Right lobe of liver (tissue), 6 donors: ENCODE measurements at places on chromosomes 16 and 17. TPM values are rescaled to one million over a fixed set of nuclear protein-coding genes. Genes with fewer than 3 reads are reported as not detected.
A peak's percentile ranks its signal among the peaks of the same experiment; 100 is the strongest.

DNA sequence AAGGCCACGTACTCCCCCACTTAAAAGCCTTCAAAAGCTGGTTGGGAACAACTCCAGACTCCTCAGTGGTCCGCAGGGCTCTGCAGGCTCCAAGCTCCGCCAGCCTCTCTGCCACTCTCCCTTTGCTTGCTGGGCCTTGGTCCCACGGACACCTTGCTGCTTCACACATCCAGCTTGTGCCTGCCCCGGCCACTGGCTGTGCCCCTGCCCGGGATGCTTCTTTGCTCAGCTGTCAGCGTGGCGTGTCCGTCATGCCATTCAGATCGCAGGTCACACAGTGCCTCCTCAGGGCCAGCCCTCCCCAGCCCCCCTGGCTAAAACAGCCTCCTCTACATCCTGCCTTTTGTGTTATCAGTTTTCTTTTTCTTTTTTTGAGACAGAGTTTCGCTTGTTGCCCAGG, 11.8 kb downstream of the ASPHD1 start:
- no peak for DNase-seq

- DNase-seq, result peak; percentile 54
These were observed 11.1 kb downstream of the CNGB1 start for GRCh38 chr16:57959804-57960203.

DNA sequence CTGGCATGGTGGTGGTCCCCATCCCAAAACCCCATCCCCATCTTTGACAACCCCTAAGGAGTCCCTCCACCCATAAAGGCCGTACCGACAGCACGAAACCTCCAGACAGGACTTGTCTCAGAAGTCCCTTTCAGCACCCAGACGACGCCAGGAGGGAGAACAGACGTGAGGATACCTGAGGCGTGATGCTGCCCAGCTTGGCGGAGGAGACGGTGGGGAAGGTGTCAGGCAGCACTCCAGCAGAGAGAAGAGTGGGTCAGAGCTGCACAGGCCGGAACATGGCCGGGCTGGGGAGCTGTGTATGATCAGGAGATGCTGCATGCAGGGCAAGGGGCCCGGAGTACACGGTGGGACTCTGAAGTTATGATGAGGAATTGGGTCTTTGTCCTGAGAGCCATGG, 244.2 kb downstream of the GSG1L start:
- no peak for DNase-seq

DNA sequence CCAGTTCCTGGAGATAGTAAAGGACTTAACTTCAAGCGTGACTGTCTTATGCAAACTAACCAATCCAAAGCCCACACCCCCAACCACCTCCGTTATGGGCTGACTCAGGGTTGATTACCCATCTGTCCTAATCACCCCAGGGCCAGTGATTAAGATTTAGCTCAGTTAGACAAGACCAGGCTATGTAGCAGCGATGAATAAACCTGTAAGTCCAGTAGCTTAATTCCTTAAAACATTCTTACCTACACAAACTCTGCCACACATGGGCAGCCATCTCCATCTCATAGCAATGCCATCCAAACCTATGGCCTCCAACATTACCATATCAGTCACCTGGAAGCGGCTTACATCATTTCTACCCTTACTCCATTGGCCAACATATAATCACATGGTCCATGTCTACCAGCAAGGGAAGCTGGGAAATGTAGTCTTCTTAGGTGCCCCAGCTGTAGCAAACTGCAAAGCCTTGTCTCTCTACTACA, 266.7 kb downstream of the SHISA9 start:
- DNase-seq, result no peak

GRCh38 chr16:17887963-17888362, 417.2 kb upstream of the XYLT1 start:
- DNase-seq, result no peak

- no peak for DNase-seq
These were observed 147.9 kb upstream of the MON1B start for GRCh38 chr16:77043076-77043475.

DNA sequence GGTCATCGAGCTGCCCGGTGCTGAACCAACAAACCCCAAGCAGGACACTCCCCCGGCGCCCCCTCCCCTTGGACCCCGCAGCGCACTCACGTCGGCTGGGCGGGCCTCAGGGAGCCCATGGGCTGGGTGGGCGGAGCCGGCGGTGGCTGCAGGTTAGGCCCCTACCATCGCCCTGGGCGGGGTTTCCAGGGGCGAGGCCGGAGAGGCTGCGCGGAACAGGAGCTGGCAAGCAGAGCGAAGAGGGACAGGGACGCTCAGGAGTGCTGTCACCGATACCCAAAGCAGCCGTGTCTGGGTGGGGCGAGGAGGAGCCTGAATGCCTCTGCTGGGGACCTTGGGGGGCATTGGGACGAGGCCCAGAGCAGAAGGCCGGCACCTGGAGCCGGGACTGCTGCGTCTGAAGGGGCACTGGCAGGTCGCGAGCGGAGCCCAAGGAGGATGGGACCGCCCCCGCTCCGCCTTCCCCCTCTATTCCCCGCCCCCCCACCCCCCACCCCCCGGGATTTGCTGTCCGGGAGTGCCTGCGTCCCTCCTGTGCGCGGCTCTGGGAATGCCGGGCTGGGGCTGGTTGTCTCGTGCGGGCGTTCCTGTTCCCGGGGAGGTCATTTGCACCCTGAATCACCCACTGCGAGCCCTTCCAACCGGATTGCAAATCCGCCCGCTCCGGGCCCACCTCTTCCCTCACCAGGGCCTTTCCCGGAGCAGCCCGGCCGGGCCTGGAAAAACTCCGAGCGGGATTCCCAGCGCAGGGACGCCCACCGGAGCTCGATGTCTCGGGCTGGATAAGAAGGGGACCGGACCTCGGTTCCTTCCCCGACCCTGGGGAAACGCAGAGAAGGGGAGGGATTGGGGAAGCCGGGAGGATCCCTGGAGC, 902 bp downstream of the ARHGAP27 start:
- peak; percentile 75 for DNase-seq

GRCh38 chr17:62801553-62802114, 6.5 kb downstream of the MARCHF10 start:
- DNase-seq, result no peak

DNA sequence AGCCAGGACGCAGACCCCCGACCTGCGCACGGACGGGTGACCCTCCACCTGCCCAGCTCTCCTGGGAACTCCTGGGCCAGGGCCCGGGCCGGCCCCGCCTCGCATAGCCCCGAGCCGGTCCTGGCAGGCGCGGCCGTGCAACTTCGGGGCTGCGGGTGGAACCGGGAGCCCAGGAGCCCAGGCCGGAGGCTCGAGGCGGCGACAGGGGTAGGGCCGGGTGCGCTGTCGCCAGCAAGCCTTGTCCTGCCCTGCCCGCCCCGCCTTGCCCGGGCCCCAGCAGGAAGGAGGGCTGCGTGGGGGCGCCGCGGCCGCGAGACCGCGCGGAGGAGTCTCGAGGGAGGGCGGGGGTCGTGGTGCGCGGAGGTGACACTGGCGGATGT, 408 bp downstream of the LMF1 start:
- no peak for DNase-seq

DNA sequence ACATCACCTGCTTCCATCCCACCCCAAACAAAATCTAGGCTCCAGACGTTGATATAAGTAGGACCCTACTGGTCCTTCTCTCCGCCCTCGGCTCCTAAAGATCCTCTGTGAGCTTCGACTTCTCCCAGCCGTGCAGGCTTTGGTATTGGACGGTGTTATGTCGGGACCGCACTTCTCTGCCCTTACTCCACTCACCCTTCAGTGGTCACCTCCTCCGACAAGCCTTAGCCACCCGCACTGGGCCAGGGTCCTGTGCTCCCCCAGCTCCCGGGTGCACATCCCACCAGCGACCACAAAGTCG, 1.6 kb downstream of the PSMB10 start:
- DNase-seq, result no peak

GRCh38 chr17:61846761-61847375, 16.5 kb downstream of the BRIP1 start:
- DNase-seq, result no peak

GRCh38 chr17:62816282-62816839, 8.2 kb upstream of the MARCHF10 start:
- no peak for DNase-seq

DNA sequence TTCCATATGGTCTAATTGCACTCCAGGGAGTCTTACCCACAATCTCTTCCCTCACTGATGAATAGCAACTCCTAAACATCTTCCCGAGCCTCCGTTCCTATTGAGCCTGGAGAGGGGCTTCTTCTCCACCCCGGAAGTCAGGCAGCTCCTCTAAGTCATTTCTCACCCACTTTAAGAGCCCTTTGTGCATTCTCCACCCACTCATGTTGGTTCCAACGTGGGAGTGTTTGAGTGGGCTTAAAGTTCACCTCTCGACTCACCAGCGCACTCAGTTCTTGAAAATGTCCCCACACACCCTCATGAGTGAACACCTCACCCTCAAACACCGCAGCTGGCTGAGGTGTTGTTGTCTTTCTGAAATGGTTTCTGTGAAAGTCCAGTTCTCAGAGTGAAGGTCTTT, 67.6 kb downstream of the TMEM114 start:
- no peak for DNase-seq

DNA sequence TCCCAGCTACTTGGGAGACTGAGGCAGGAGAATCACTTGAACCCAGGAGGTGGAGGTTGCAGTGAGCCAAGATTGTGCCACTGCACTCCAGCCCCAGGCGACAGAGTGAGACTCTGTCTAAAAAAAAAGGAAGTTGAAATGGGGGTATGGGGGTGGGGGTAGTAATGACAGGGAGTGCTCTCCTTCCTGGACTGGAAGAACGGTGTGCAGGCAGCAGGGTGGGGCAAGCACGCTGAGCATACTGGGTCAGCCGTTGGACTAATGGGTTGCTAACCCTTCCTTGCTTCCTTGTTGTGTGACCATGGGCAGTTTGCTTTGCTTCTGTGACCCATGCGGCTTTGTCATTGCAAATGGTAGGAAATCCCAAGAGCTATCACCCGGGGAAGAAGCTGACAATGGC, 16.5 kb downstream of the KATNIP start:
- DNase-seq, result no peak

DNA sequence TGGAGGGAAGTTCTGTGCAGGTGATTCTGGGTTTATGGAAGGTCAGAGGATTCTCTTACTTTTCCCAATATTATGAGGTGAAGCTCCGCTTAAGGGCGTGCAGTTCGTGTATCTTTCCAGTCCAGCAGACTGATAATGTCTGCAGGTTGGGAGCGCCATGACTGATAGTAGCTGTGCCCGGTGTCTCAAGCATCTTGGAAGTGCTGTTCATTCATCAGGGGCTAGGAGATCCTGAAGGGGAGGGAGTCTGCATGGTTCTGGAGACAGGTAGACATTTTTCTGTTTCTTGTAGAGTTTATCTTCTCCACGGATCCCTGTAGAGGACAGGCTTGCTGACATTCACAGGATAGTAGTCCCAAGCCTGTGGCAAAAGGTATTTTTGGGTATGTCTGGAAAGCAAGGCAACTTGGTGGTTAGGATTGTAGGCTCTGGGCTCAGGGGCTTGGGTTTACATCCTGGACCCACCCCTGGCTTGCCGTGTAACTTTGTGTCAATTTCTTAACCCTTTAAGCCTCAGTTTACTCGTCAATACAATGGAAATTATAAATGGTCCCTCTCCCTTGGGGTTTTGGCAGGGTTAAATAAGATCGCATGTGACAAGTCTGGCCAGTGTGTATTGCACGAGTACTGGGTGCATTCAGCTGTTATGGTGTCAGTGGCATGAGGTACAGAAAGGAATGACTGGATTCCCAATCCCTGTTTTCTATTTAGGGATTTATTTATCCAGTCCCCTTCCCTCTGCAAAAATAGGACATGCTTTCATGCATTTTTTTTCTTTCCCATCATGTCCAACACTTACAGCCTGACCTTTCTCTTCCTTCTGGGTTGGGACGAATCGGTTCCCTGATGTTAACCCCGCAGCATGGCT, 8.2 kb downstream of the HLF start:
- DNase-seq, result no peak

DNA sequence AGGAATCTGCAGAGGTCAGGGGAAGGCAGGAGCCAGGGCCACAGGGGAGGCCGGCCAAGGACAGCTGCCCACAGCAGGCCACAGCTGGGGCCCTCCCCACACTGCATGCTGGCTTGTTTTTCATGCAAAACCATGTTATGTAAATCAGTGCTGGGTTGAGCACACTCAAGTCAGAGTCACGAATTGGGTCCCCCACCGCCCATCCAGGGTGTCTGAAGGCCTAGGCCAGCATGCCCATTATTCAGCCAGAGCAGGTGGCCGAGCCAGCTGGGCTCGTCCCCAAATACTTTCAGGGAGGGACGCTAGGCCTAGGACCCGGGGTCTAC, 51.2 kb upstream of the TOB1 start:
- DNase-seq, result peak; percentile 48

GRCh38 chr16:8751481-8752311, 45.7 kb downstream of the TMEM186 start:
- DNase-seq, result no peak

Gene SEPTIN1
- total RNA-seq, result 0.50 TPM

Gene AIPL1
- total RNA-seq, result not detected

Gene TPSG1
- total RNA-seq, result not detected

Gene CDH15
- total RNA-seq, result 0.14 TPM

Gene HS3ST2
- total RNA-seq, result 0.21 TPM

Gene SOX15
- not detected for total RNA-seq

Gene CD300LB
- 0.33 TPM for total RNA-seq

Gene TAOK1
- 20.2 TPM for total RNA-seq
